ENCODE measurements at places on chromosomes 11 and 22.
A peak's percentile ranks its signal among the peaks of the same experiment; 100 is the strongest.

GRCh38 chr11:116049383-116049782 is 545.2 kb upstream of the CADM1 start:
- DNase-seq, result no peak

GRCh38 chr22:29641042-29641699 is 37.7 kb downstream of the NF2 start:
- DNase-seq, result no peak

- peak; percentile 72 for DNase-seq
Measured at GRCh38 chr22:50530877-50531545, 1.2 kb upstream of the TYMP start.

GRCh38 chr11:124798991-124799347 is 1.2 kb downstream of the MSANTD2 start:
- no peak for DNase-seq

DNA sequence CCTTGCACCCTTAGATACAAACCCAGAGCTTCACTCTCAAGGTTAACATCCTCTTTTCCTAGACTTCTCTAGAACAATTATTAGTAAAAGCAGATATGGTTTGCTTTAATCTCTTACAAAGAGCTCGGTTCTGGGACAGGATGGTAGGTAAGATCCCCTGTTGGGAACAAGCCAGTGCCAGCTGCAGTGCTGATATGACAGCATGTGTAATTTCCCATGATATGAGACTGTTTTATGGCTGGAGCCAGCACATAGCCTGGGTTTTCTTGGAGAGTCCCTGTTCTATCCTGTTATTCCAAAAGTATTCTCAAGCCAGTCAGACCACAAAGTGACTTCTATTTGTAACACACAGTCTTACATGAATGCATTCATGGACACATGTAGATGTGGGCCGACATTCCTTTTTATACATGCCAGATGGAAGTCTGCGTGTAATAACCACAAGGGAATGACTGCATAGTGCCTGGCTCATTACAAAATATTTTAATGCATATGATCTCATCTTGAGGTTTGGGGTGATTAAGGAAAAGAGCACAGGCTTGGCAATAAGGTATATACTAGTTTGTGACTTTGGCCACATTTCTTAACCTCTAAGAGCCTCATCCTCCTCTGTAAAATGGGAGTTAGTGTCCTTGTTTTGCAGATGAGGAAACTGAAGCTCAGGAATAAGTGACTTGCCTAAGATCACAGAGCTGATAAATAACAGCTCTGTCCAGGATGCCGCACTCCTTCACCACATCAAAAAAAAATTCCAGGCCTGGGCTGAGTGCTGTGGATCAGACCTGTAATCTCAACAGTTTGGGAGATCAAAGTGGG is 21.8 kb downstream of the CLMP start:
- no peak for DNase-seq

GRCh38 chr22:49600891-49601431 is 226.7 kb downstream of the BRD1 start:
- no peak for DNase-seq

- peak; percentile 88 for DNase-seq
Measured at GRCh38 chr11:18588297-18589252, at the start of gene UEVLD. Gene UEVLD, minus strand, starts transcription at chr11:18588734. Its CDS starts 80 bp downstream, at chr11:18588654.

DNA sequence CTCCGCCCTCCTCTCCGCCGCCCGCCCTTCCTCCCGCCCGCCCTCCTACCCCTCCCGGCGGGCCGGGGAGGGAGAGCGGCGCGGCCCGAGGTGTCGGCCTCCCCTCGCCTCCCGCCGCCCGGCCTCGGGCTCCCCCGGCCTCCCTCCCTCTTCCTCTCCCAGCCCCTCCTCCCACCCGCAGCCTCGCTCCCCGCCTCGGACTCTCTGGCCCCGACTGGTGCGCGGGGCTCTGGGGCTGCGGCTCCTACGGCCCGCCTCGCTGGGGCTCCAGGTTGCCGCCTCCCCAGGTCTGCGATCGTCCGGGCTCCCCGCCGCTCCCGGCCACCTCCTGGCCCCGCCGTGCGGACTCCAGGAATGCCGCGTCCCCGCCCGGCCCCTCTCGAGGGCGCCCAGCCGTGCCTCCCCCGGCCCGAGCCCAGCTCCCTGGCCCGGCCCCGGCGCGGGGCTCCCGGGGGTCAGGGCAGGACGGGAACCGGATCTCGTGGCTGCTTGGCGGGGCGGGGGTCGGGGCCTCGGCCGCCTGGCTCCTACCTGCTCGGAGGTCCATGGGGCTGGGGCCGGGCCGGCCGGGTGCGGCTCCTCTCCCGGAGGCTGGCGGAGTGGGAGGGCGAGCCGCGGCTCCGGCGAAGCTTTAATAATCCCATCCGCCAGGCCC is at the start of gene CLCF1:
TSS of gene CLCF1 (minus strand) at position 606 of the 655 bp plus-strand sequence. CDS start at position 547, 59 bp downstream.
- DNase-seq, result peak; percentile 74
